Activated T-helper 1 cell treated with anti-CD3 and anti-CD28 coated beads, Interleukin-12 subunit alpha, Interleukin-12 subunit beta, Interleukin-2, Interleukin-4 antibody, amounts not matched to agents 30 ng/mL and 10 ng/mL and 1 ng/mL, durations not matched to agents 14 hours and 24 hours and 36 hours (primary cell): ENCODE measurements at places on chromosomes 5 and 9.

GRCh38 chr5:127870914-127871313, 167.7 kb downstream of the CCDC192 start:
- DNase-seq, result no peak
- H3K27ac ChIP-seq, result no peak overlapping the region
- no peaks in the 10 kb centered on the region for H3K36me3 ChIP-seq
- peaks cover 9% of the 10 kb centered on the region for H3K27me3 ChIP-seq
- no peak overlapping the region for H3K4me3 ChIP-seq

DNA sequence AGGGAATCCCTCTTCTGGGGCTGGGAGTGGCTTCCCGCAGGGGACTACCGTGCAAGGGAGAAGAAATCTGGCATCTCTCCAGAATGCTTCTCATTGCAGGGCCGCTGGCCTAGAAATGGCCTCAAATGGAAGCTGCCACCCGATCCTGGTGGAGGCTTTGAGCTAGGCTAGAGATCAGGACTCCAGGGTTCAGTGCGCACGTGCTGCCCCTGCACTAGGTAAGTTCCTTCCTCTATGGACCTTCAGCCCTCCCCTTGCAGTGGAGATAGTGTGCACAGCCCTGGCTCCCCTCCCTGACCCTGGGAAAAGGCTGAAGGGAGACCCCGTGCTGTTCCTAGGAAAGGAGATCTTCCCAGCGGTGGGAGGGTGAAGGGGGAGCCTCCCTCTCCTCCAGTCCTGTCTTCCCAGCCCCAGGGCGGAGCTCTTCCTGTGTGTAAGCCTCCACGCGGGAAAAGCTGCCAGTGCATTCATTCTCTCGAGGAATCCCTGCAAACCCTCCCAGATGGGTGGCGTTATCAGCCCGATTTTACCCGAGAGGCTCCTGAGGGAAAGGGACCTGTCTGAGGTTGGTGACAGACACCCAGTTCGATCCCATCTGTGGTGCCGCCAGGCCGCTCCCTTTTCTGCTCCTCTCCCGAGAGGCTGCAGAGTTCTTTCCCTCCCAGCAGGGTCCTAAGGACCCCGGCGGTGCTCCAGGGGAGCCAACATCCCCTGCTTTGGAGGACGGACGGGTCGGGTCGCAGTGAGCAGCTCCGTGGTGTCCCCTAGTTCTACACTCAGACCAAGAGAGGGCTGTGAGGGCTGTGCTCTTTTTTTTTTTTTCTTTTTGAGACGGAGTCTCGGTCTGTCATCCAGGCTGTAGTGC, 1.4 kb upstream of the CERCAM start:
- H3K27ac ChIP-seq, result no peak overlapping the region

DNA sequence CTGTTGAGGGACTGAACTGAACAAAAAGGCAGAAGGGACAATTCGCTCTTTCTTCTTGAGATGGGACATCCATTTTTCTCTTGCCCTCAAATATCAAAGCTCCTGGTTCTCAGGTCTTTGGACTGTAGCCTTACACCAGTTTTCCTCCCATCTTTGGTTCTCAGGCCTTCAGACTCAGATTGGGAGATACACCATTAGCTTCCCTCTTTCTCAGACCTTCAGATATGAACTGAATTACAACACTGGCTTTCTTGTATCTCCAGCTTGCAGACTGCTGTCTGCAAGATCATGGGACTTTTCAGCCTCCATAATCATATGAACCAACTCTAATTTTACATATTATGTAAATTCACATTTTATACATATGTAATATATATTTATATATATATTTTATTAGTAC, 12.6 kb upstream of the CCNG1 start:
- H3K4me3 ChIP-seq, result no peak overlapping the region
- peaks cover 12% of the 10 kb centered on the region for H3K4me1 ChIP-seq
- no peak for DNase-seq
- no peak overlapping the region for H3K27ac ChIP-seq
- peaks cover 2% of the 10 kb centered on the region for H3K36me3 ChIP-seq

DNA sequence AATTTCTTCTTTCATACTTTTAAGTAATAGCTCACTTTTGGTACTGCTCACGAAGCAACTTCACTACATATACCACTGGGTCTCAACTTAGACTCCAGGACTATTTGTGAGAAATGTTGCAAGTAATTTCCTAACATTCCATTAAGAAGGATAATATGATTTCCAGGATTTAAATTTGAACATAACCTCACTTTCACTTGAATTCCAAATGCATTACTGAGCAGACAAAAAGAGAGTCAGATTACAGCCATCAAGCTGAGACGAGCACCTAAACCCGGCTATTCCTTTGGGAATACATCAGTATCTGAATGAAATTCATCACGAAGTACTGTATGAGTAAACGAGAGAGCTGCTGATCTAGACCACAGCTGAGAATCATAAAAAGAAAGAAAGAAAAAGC, 47.3 kb downstream of the LIFR start:
- no peak for DNase-seq
- H3K4me3 ChIP-seq, result no peak overlapping the region
- no peaks in the 10 kb centered on the region for H3K4me1 ChIP-seq
- peaks cover 19% of the 10 kb centered on the region for H3K27me3 ChIP-seq
- H3K36me3 ChIP-seq, result no peaks in the 10 kb centered on the region
